Stimulated activated memory B cell treated with anti-CD40 and anti-IgM and Interleukin-4, amounts not matched to agents 10 μg/mL and 1 μg/mL and 100 μg/mL, for 72 hours (primary cell): ENCODE measurements at places on chromosomes 12 and 14.

GRCh38 chr14:76872796-76873432 lies 46.7 kb downstream of the LRRC74A start:
- H3K4me3 ChIP-seq: no peak overlapping the region
- no peaks in the 10 kb centered on the region for H3K36me3 ChIP-seq
- peaks cover 6% of the 10 kb centered on the region for H3K4me1 ChIP-seq
- H3K27me3 ChIP-seq: peaks cover 33% of the 10 kb centered on the region
- ATAC-seq: peak; percentile 65

DNA sequence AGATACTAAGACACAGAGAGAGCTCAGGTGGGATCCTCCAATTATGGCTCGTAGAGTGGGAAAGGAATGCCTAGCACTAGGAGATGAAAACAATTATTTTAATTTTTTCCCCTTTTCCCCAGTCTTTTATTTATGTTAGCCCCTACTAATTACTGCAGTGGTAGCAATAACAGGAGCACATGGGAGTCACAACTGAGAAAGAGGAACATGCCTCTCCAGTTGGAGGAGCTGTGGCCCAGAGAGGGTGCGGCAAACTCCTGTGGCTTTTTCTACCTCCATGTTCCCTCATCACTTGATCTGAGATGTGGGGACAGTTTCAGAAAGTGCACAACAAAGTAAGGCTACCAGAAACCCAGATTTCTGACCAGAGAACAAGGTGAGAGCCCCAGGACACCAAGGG lies 25.9 kb upstream of the POC1B start:
- H3K36me3 ChIP-seq: peaks cover 15% of the 10 kb centered on the region
- H3K27ac ChIP-seq: no peak overlapping the region
- H3K4me3 ChIP-seq: no peak overlapping the region
- no peaks in the 10 kb centered on the region for H3K27me3 ChIP-seq
- no peak for ATAC-seq

- no peaks in the 10 kb centered on the region for H3K36me3 ChIP-seq
- H3K4me1 ChIP-seq: peaks cover 17% of the 10 kb centered on the region
- no peaks in the 10 kb centered on the region for H3K27me3 ChIP-seq
- no peak for ATAC-seq
- no peak overlapping the region for H3K27ac ChIP-seq
Measured at GRCh38 chr12:31815096-31815495, 86.3 kb upstream of the AMN1 start.

DNA sequence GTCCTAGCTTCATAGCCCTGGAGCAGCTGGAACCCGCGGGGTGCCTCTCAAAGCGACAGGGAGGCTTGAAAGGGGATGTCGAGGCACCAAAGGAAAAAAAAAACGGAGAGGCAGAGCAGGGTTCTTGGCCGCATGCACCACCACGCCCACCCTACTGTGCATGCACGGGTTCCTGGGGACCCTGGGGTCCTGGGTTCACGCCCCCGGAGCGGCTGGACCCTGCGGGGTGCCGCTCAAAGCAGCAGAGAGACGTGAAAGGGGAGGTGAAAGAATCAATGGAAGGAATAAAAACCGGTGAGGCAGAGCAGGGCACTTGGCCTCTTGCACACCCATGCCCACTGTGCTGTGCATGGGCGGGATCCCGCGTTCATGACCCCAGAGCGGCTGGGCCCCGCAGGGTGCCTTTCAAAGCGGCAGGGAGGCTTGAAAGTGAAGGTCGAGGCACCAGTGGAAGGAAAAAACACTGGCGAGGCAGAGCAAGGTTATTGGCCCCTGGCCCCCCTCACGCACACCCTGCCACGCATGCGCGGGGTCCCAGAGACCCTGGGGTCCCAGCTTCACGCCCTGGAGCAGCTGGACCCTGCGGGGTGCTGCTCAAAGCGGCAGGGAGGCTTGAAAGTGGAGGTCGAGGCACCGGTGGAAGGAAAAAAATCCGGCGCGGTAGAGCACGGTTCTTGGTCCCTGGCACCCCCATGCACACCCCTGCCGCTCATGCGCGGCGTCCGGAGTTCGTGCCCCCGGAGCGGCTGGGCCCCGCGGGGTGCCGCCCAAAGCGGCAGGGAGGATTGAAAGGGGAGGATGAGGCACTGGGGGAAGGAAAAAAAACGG lies 318.5 kb downstream of the ALG10 start:
- H3K36me3 ChIP-seq: no peaks in the 10 kb centered on the region
- no peak overlapping the region for H3K4me3 ChIP-seq
- ATAC-seq: no peak

DNA sequence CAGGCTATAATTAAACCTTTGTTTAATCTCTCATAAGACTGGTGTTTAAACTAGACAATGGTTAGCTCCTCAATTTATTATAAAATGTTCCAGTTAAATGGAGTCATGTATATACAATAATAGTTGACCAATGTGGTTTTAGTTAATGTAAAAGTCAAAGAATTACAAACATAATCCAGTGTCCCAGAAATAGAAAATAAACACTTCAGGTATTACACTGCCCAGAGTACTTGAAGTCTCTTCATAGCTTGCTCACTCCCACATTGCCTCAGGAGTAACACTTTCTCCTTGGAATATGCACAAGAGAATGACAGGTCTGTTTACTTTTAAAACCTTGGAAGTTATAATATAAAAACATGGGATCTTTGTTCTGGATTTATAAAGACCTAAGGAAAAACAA lies 60.5 kb downstream of the SLC38A1 start:
- peak overlapping the region; percentile 96 for H3K27ac ChIP-seq
- peaks cover 72% of the 10 kb centered on the region for H3K4me1 ChIP-seq
- no peak for ATAC-seq
- peaks cover 85% of the 10 kb centered on the region for H3K36me3 ChIP-seq
- no peak overlapping the region for H3K4me3 ChIP-seq

DNA sequence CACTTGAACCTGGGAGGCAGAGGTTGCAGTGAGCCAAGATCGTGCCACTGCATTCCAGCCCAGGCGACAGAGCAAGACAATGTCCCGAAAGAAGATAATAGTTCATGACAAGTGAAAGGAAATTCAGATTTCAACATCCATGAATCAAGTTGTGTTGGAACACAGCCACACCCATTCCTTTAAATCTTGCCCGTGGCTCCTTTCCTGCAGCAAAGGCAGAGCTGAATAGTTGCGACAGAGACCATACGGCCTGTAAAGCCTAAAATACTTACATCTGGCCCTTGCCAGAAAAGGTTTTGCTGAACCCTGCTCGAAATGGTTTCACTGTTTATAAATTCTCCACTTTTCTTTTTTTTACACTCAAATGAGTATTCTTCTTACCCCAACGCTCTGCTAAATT lies 17.7 kb upstream of the ITPK1 start:
- H3K4me1 ChIP-seq: peaks cover 5% of the 10 kb centered on the region
- H3K36me3 ChIP-seq: no peaks in the 10 kb centered on the region
- H3K27me3 ChIP-seq: no peaks in the 10 kb centered on the region
- H3K4me3 ChIP-seq: no peak overlapping the region
- no peak for ATAC-seq

GRCh38 chr12:108618079-108618952 lies 15.4 kb downstream of the SELPLG start:
- ATAC-seq: peak; percentile 64
- peak overlapping the region; percentile 91 for H3K27ac ChIP-seq
- peaks cover 76% of the 10 kb centered on the region for H3K4me1 ChIP-seq
- peaks cover 14% of the 10 kb centered on the region for H3K36me3 ChIP-seq
- no peak overlapping the region for H3K4me3 ChIP-seq
- H3K27me3 ChIP-seq: no peaks in the 10 kb centered on the region

- no peak overlapping the region for H3K27ac ChIP-seq
- no peaks in the 10 kb centered on the region for H3K36me3 ChIP-seq
- H3K27me3 ChIP-seq: peaks cover 9% of the 10 kb centered on the region
- no peak for ATAC-seq
- no peak overlapping the region for H3K4me3 ChIP-seq
Measured at GRCh38 chr12:29499235-29499634, 1.7 kb upstream of the OVCH1 start.

DNA sequence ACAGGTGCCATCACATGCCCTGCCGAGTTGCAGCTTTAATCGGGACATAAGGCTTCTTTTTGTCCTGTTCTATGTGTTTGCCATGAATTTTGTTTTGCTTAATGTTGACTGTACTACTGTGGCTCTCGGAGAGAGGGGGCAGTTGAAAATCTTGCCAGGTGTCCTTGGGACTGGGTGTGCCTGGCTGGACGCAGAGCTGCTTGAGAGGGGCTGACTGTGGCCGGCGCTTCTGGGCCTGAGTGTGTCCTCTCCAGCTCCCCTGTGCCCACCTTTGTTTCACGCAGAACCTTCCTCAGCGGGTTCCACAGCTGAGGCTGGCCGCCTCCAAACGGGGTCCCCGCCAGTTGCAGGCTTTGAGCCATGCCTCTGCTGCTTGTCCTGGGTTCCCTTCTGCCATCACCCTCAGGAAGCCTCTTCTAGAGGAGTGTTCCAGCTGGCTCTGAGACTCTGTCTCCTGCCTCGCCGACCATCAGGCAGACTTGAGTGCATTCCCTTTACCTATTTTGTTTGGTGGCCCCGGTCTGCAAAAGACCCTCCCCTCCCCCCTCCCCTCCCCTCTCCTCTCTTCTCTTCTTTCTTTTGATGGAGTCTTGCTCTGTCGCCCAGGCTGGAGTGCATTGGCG lies 49.7 kb downstream of the DDX51 start:
- H3K36me3 ChIP-seq: peaks cover 42% of the 10 kb centered on the region
- peaks cover 21% of the 10 kb centered on the region for H3K4me1 ChIP-seq
- H3K4me3 ChIP-seq: no peak overlapping the region
- H3K27me3 ChIP-seq: no peaks in the 10 kb centered on the region
- H3K27ac ChIP-seq: peak overlapping the region; percentile 0

- peak overlapping the region; percentile 66 for H3K4me3 ChIP-seq
- H3K36me3 ChIP-seq: no peaks in the 10 kb centered on the region
- ATAC-seq: peak; percentile 92
- H3K4me1 ChIP-seq: peaks cover 57% of the 10 kb centered on the region
- H3K27me3 ChIP-seq: no peaks in the 10 kb centered on the region
Measured at GRCh38 chr12:116861320-116861719, 19.9 kb downstream of the HRK start.

DNA sequence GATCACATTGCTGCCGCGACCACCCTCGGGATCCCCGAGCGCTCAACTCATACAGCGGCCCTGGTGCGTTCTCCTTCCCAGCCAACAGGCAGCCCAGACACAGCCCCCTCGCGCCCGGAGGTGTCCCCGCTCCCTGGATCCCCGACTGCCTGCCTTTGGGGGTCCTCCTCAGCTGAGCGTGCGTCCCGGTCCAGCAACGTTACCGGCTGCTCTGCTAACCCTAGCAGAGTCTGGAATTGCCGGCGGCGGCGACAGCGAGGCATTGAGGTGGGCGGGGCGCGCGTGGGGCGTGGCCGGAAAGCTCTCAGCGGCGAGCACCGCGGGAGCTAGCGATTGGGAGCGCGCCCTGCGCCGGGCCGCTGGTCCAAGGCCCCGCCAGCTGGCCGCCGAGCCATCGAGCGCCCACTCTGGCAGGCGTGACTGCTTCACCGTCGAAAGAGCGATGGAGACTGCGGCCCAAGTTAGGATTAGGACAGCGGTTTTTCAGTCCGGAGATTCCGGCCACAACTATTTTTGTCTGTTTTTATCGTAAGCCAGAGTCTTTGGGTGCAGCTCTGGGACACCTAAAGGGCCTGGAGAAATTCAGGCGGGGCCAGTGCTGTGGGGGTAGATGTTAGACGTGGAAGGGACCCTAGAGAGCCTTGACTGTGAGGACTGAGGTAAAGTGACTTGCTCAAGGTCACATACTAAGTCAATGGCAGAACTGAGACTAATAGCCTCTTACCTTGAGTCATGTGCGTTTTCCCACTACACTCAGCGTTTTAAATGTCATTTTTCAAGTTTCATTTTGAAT lies at the start of gene HEATR5A:
TSS of gene HEATR5A (minus strand) at position 232 of the 793 bp plus-strand sequence. CDS start 17,575 bp downstream, outside the sequence.
- no peaks in the 10 kb centered on the region for H3K36me3 ChIP-seq
- peak; percentile 98 for ATAC-seq
- H3K4me3 ChIP-seq: peak within 1 kb of the TSS; percentile 88
- peaks cover 30% of the 10 kb centered on the region for H3K4me1 ChIP-seq
- no peaks in the 10 kb centered on the region for H3K27me3 ChIP-seq

- H3K27me3 ChIP-seq: no peaks in the 10 kb centered on the region
- H3K27ac ChIP-seq: no peak overlapping the region
Measured at GRCh38 chr14:96852823-96853422, 55.7 kb downstream of the VRK1 start.

DNA sequence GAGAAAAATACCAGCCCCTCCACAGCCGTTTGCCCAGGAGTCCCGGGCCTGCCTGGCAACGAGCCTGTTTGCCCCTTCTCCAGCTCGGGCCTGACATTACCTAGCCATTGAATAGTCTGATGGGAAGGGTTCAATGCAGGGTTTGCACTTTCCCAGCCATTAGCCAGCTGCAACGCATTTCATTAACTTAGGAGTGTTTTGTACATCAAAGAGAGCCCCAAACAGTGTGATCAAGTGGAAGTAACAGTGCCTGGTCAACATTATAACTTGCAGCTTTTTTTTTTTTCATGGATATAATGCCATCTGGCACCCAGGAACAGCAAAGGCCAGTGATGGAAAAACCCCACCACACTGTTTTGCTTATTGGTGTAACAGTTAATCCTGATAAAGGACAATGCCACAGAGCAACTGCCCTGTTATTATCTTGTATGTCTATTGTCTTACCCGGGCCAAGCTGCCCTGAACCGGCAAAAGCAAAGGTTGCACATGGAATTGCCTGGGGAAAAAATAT lies 38.0 kb downstream of the BTG1 start:
- H3K27me3 ChIP-seq: no peaks in the 10 kb centered on the region
- no peaks in the 10 kb centered on the region for H3K36me3 ChIP-seq
- peaks cover 44% of the 10 kb centered on the region for H3K4me1 ChIP-seq
- no peak overlapping the region for H3K4me3 ChIP-seq
- H3K27ac ChIP-seq: no peak overlapping the region

DNA sequence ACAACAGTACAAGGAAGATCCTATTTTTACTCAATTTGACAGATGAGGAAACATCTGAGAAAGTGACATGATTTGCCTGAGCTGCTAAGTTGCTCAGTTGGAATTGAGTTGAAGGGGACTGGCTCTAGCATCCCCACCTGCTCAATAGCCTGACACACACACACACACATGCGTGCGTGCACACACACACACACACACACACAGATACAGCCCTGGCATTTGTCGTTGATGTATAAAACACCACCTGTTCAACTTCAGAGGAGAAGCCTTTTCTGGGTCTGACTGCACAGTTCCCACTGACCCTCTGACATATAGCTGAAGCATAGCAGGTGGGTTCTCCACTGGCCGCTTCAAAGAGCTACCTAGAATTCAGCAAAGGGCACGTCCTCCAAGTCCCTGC lies 1045.9 kb downstream of the VRK1 start:
- no peaks in the 10 kb centered on the region for H3K27me3 ChIP-seq
- no peak for ATAC-seq
- H3K4me1 ChIP-seq: no peaks in the 10 kb centered on the region
- H3K27ac ChIP-seq: no peak overlapping the region
- no peak overlapping the region for H3K4me3 ChIP-seq
